ENCODE measurements at places on chromosomes 12 and 14. TPM values are rescaled to one million over a fixed set of nuclear protein-coding genes. Genes with fewer than 3 reads are reported as not detected.

DNA sequence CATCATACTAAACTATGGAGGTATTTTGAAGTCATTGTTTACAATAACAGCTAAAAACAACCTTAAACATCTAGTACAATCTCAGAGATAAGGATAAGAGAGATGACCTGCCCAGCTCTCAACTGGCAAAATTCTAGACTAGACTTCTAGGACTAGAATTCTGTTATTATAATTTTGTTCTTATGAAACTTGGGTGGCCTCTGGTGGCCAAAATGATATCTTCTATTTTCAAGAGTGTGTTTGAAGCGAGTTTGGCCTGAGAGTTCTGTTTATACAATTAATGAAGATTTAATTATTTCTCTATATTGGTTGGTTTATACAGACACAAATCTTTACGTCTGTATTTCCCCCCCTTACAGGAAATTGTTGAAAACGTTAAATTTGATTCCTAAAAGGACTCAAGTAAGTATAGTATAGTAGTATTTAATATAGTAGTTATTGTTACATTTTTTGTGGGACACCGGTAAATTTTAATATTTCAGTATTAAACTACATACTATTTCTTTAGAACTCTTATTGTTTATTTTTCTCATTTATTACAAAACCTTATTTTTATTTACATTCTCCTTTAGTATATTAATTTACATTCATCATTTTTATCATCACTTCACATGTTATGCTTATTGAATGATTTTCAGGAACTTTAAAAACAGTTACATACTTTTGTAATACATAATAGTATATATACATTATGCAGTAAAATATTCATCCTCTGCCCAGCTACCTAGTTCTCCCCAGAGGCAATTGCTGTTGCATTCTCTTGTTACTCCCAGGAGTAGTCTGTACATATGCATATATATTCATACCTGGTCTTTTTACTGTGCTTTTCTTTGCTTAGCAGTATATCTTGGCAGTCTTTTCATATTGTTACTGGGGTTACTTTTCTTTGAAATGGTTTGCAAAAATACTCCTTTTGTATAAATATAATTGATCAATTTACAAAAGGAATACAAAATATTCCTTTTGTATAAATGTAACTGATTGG is 6.6 kb downstream of the PPHLN1 start:
- no peak for DNase-seq
- no peaks in the 10 kb centered on the region for H3K36me3 ChIP-seq
- no peak overlapping the region for H3K27ac ChIP-seq
- peaks cover 6% of the 10 kb centered on the region for H3K4me1 ChIP-seq
- no peak overlapping the region for H3K4me3 ChIP-seq

The RNASE7 gene
- not detected for total RNA-seq

- no peak overlapping the region for H3K27ac ChIP-seq
- DNase-seq: no peak
- no peak overlapping the region for H3K4me3 ChIP-seq
- H3K27me3 ChIP-seq: no peaks in the 10 kb centered on the region
- no peaks in the 10 kb centered on the region for H3K4me1 ChIP-seq
Measured at GRCh38 chr12:100926669-100927248, 132.2 kb downstream of the ANO4 start.

DNA sequence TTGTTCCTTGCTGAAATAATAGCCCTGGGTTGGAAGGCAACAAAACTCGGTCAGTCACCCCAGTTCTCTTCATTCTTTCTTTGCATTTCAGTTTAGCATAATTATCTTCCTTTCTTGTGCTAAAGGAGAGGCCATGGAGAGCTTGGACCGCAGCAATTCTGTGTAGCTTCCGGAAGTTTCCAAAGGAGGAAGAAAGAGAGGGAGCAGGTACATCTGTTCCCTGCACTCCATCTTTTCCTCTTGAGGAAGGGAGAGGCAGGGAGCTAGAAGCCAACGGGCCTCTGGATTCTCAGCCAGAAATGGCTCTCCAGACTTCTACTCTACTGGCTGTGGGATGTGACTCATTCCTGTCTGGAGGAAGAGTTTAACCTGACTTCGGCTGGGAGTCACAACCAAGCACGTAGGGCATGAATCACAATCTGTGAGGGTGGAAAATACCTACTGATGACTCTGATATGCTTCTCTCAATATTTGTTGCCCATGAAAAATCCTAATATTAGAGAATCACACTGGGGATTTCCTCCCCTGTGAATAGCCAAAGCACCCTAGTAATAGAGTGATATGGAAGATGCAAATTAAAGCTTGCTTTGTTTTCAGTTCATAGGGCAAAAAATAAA is 17.0 kb downstream of the ANO6 start:
- H3K27ac ChIP-seq: peak overlapping the region; percentile 88
- no peaks in the 10 kb centered on the region for H3K36me3 ChIP-seq
- H3K27me3 ChIP-seq: no peaks in the 10 kb centered on the region
- DNase-seq: peak; percentile 73
- no peaks in the 10 kb centered on the region for H3K4me1 ChIP-seq
- no peak overlapping the region for H3K4me3 ChIP-seq

The ZNF84 gene
- 32.7 TPM for total RNA-seq

GRCh38 chr14:27242874-27243273 is 645.0 kb upstream of the NOVA1 start:
- no peak overlapping the region for H3K4me3 ChIP-seq
- H3K4me1 ChIP-seq: no peaks in the 10 kb centered on the region
- no peaks in the 10 kb centered on the region for H3K27me3 ChIP-seq
- DNase-seq: no peak
- no peaks in the 10 kb centered on the region for H3K36me3 ChIP-seq
- no peak overlapping the region for H3K27ac ChIP-seq

GRCh38 chr12:93638095-93638494 is 39.1 kb upstream of the CRADD start:
- no peaks in the 10 kb centered on the region for H3K4me1 ChIP-seq
- H3K27me3 ChIP-seq: no peaks in the 10 kb centered on the region
- H3K27ac ChIP-seq: no peak overlapping the region

GRCh38 chr12:122942637-122943036 is 23.6 kb downstream of the ABCB9 start:
- no peaks in the 10 kb centered on the region for H3K27me3 ChIP-seq
- DNase-seq: no peak
- H3K27ac ChIP-seq: peak overlapping the region; percentile 49
- no peaks in the 10 kb centered on the region for H3K36me3 ChIP-seq

Data from sigmoid colon (tissue), 7 donors.